ENCODE measurements at places on chromosomes 4 and X.

- DNase-seq: no peak
These were observed 14.8 kb upstream of the BOD1L1 start for GRCh38 chr4:13642170-13642950.

GRCh38 chr4:182513587-182514291 is 270.5 kb downstream of the TENM3 start:
- no peak for DNase-seq

GRCh38 chr4:41297832-41298231 is 41.1 kb downstream of the UCHL1 start:
- no peak for DNase-seq

GRCh38 chrX:137062915-137063617 is 29.3 kb upstream of the GPR101 start:
- DNase-seq: no peak
